ENCODE measurements at places on chromosomes 4 and X. TPM values are rescaled to one million over a fixed set of nuclear protein-coding genes. Genes with fewer than 3 reads are reported as not detected.

DNA sequence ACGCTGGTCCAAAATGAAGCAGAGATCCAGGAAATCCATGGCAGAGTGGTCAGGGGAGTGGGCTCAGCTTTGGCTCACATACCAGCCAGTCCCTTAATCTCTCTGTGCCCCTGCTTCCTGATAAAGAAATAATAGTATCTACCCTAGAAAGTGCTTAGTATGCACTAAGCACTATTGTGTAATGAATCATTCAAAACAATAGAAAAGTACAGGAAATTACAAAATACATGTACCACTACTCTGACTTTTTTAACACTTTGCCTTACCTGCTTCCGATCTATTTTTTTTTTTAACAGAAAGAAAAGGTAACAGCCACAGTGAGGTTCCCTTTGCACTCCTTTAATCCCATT, 49.9 kb downstream of the TBC1D9 start:
- no peak for DNase-seq

GRCh38 chrX:39473812-39474211, 623.9 kb downstream of the BCOR start:
- DNase-seq = peak; percentile 61

DNA sequence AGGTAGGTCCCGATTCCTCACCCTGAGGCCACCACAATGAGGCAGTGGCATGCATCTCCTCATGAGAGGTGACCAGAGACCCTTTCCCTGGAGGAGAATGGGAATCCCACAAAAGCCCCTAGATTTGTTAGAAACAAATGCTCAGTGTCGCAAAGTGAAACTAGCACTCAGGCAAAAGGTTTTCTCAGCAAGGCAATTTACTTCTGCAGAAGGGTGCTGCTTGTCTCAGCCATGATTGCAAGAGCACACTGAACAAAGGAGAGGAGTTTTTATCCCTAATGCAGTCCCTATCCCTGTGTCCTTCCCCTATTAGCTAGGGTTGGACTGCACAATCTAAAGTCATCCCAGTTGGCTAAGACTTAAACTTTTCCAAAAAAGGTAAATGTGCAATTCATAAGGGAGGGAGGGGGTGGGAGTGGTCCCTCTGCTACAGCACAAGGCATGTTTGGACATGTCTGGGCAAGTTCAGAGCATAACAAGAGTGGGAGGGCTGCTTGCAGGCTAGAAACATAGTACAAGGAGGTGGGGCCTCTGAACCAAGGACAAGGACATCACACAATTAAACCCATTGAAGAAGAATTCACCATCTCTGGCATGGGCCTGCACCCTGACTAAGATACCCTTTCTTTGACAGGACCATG, 185.3 kb downstream of the CCNG2 start:
- DNase-seq = no peak

GRCh38 chr4:62407534-62407933, 1207.4 kb downstream of the ADGRL3 start:
- DNase-seq = no peak

GRCh38 chrX:19849464-19850080, 37.8 kb downstream of the SH3KBP1 start:
- DNase-seq = no peak

- DNase-seq = no peak
Observed at GRCh38 chr4:146183209-146183608, 7.7 kb downstream of the LSM6 start.

- DNase-seq = no peak
Observed at GRCh38 chr4:6763330-6763851, 19.1 kb upstream of the KIAA0232 start.

DNA sequence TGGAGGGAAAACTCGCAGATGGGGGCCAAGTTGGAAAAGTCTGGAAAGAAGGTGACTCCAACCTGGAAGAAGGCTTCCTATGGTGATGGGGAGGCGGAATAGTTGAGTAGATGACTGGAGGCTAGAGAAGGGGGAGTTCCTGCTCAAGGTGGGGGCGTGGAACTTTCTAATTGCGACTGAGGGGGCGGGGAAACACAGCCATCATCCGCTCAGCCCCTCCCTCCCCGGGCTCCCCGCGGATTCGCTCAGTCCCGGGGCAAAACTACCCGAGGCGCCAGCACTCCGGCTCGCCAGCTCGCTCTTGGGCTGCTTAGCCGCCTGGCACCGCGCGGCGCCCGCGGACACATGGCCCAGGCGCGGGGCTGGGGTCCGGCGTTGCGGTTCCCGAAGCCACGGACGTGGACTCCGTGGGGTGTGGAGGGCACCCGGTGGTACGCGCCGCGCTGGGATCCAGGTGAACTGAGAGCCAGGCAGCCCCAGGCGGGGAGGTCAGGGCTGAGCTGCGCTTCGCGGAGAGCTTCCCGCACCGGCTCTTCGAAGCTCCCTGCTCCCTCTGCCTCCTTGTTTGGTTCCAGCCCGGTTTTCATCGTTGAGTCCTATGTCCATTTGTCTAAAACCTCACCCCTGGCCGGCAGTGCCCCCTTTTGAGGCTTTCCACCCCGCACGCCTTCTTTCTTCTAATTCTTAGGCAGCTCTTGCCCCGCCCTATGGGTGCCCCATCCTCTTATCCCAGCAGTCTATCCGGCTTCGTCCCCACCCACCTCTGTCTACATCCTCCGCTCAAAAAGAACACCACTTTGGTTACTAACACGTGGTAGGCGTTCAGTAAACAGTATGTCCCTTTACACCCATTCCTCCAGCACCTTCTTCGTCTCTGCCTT, 38.9 kb downstream of the STARD8 start:
- DNase-seq = peak; percentile 65

DNA sequence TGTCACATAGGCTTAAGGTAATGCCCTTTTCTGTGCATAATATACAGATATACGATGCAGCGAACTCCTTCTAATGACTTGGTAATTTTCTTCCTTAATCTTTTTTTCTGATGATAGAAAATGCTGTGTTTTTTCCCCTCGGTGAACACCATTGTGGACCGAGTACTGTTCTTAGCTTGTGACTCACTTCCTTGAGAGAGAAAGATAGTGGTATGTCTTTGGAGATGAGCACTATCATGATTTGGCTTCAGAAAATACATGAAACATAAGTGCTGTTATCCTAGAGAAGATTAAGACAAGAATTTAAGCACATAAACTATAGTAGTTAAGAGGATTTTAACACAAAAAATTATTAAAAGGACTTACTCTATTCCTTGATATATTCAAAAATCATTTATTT, 63.9 kb downstream of the RS1 start:
- no peak for DNase-seq

DNA sequence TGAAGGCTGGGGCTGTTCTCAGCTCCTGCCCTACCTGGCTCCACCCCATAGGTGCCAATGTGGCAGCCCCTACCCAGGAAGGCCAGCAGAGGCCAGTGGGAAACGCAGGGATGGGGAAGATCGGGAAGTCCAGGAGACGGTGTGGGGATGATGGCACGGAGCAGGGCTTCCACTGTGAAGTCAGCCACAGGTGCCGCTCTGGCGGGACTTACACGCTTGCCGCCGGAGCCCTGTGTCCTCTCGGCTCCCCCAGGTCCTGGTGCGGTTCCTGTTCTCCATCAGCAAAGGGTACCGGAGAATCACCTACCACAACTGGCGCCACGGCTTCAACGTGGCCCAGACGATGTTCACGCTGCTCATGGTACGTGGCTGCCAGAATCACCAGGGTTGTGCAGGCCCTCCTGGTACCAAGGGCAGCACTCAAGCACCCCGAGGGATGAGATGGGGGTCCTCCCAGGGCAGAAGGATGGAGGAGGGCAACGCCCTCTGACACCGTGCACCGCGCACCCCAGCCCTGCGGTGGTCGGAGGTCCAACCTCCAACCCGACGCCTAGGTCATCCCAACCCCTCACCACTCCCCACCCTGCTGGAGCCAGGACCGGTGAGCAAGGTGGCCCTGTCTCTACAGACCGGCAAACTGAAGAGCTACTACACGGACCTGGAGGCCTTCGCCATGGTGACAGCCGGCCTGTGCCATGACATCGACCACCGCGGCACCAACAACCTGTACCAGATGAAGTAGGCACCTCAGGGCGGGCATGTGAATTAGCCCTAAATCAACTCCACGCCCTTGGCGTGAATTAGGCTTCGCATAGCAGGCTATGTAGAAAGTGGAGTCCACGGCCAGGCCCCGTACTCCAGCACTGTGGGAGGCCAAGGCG, 12.0 kb downstream of the ATP5ME start:
- DNase-seq = peak; percentile 14

DNA sequence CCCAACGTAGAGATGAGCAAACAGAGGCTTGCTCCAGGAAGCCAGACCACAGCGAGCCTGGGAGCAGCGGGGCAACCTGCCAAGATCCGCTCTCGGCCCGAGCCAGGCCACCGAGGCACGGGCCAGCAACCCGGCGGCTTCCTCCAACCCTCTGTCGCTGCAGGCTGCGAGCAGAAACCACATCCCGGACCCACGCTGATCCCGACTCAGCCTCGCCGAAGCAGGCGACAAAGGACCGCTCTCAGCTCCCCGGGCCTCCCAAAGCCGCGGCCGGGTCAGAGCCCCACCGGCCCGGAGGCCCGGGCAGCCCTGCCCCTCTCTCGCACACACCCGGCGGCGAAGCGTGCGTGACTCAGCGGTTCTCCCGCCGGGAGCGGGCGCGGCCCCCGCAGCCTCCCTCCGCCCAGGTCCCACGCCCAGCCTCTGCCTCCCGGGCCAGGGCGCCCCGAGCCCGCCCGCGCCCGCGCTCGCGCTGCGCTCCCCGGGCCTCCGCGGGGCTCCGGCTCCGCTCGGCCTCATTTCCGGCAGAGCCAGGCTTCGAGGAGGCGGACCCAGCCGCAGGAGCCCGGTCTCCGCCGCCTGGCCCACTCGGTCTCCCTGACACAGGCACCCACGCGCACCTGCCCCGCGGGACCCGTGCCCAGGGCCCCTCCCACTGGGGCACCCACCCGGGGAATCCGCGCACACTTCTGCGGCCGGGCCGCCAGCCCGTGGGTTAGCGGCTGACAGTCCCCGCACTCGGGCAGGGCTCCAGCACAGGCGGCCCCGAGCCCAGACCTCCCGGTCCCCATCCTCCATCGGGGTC, 1.7 kb downstream of the PPP2R2C start:
- DNase-seq = peak; percentile 52

DNA sequence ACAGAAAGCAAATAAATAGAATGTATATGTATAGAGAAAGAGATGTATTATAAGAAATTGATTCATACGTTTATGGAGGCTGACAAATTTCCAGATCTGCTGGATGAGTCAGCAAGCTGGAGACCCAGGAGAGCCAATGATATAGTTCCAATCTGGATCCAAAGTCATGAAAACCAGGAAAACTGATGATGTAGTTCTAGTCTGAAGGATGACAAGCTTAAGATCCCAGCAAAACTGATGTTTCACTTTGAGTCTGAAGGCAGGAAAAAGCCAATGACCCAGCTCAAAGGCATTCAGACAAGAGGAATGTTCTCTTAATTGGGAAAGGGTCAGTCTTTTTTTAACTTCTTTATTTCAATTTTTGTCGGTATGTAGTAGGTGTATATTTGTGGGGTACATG, 102.6 kb downstream of the LHFPL1 start:
- no peak for DNase-seq

DNA sequence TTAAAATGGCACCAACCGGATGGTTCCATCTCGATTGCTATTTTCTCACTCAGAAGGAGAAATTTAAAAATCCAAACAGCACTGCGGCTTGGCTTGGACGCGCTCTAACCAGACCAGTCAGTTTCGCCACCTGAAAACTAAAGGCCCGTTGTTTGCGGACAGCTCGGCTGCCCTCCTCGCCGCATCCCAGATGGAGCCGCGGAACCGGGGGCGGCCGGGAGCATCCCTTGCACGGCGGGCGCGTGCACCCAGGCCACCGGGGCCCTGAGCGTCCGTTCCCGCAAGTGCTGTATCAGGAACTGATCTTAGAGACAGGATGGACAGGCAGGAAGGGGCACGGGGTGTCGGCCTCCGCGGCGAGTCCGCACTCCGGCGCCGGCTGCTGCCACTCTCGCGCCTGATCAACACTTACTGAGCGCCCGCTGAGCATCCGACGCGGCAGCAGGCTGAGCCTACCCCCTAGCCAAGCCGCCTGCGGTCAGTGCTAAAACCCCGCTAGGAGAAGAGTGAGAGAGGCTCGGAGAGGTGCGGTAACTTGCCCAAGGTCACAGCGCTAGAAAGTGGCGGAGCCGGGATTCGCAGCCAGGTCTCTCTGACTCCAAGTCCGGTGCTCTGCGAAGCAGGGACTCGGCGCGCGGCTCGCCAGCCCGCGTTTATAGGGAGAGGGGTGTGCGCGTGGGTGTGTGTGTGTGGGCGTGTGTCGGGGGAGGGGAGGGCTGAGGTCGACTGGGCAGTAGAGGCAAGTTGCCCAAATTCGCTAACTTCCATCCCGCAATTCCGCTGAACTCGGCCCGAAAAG, at the start of gene CITED1:
Gene CITED1, minus strand, starts transcription at position 629 of the 799 bp plus-strand sequence. CDS start 3,045 bp downstream, outside the sequence.
- DNase-seq = no peak

MSANTD1 gene
- total RNA-seq = 0.45 TPM

RTL5 gene
- total RNA-seq = 1.5 TPM

SLIT2 gene
- total RNA-seq = 9.7 TPM

TLR7 gene
- 0.07 TPM for total RNA-seq

SHOX gene
- not detected for total RNA-seq

SMARCA1 gene
- 26.2 TPM for total RNA-seq

Data from heart left ventricle (tissue), 16 donors.